ENCODE measurements at places on chromosomes 7 and 10.

DNA sequence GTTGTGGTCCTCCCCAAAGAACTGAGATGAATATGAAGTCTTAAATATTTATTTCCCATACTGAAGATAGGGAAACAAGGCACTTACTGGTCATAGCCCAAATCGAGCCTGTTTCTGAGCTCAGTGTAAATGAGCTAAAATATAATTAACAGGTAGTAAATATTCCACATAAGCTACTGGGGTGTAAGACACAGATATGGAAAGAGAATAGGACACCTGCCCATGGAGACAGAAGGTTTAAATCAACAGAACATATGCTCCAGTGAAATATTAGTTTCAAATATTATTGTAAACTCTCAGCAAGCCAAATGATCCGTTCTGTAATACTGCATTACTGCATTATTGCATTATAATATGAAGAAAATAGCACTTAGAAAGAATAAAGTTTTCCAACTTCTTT lies 537.9 kb downstream of the ANKRD7 start:
- no peak for DNase-seq

DNA sequence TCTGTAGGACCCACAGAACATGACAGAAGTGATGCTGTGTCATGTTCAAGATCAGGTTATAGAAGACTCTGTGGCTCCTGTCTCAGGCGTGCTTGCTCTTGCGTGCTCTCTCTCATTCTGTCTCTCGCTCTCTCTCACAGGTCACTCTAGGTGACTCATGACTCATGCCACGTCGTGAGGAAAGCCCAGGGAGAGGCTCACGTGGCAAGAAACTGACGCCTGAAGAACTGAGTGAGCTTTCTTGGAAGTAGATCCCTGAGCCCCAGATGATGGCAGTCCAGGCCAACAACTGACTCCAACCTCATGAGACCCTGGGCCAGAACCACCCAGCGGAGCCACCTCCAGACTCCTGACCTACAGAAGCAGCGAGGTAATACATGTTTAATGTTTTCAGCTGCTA lies 103.3 kb downstream of the DNMBP start:
- DNase-seq = no peak

DNA sequence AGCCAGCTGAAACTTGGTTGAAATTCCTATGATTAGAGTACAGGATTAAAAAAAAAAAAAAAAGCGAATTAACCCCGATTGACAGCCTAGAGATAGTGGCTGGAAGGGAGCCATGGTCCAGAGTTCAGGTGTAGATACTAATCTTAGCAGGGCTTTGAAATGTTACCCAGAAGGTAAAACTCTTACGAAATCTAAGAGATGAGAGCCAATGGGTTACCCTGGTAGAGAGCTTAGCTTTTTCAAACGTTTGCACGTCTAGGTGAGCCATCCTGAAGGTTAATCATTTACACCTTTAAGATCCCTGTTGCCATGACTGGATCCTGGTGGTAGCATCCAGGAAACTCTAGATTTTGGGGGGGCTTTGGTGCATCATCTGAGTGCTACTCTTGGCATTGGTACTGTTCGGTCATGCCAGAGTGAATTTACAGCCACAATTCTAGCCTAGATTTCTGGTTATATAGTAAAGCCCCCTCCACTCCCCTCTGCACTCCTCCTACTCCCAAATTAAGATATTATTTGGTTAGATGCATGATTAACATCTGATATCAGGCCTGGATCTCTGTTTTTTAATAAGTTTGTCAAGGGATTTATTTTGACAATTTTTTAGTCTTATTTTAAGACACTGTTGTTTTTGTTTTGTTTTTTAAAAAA lies 1.2 kb downstream of the AGFG2 start:
- no peak for DNase-seq

DNA sequence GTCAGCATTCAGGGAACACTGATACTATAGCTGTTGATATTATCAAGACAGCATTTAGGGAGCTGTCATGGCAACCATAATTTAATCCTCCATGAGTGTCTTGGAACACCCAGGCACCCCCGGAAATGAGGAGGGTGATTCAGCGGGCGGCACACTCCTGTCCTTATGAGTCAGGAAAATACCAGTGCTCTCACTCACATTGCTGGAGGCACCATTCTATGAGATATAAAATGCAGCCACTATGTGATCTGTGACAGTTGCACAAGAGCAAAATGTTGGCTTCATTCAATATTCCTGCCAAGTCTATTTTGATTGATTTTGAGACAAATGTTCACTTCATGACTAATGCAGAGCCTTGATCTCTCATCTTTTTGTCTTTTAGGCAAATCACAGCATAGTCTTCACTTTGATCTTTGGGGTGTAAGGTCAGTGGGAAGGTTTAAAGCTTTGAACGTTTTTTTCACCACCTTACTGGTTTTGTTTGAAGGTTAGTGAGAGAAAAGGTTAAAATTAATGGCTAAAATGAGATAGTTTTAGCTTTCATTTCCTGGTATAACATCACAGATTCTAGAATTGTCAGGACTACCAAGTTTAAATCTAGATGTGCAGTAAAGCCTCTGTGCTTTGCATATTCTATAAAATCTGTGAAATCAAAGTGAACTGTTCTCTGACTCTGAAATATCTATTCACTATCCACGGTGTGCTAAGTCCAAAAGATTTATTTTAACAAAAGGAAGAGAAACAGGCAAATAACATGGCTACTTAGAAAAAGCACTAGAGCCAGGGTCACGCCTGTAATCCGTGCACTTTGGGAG lies 12.4 kb upstream of the ARHGAP12 start:
- no peak for DNase-seq

DNA sequence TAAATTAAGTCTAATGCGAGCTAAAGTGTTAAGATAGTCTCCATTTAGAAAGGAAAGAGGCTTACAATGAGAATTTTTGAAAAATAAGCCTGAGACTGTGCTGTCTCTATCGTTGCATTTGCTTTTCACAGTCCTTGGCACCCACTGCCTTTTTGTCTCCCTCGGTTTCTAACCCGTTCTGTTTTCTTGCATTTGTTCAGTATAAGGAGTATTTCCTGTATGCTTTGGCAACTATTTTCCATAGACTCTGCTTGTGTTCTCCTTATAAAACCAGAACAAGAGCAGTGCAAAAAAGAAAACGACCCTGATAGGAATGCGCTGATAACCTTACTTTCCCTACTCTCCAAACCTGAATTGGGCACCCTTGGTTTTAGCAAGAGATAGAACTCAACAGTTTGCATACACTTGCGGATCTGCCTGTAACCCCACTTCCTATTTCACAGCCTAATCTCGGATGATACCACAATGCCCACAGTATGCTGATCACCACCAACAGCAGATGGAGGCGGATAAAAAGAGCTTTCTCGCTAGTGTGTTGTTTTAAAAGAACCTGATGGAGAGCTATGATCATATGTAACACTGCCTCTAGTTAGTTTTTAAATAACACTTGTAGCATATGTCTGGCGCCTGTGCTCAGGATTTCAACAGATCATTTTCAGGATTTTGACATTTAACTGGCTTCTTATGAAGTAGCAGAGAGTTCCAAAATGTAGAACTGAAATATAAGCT lies 1.6 kb upstream of the ARHGAP12 start:
- DNase-seq = no peak

- DNase-seq = no peak
These were observed 29.4 kb upstream of the TNRC18 start for GRCh38 chr7:5452937-5453540.

DNA sequence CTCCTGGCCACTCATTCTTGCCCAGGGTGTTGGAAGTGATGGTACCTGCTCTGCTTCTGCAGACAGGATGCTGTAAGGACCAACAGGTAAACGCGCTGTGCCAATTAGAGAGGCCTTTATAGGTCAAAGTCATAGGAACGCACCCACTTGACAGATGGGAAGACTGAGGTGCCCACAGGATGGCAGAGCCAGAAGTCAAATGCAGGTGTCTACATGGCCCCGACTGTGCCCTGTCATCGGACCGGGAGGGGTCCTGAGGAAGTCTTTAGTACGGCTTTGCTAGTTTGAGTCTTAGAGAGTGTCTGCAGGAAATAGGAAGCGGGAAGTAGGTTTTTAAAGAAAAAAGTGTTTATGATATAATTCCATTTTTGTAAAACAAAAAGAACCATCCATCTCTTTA lies 57.3 kb downstream of the HK1 start:
- DNase-seq = no peak

GRCh38 chr10:120950051-120950561 lies 98.9 kb downstream of the WDR11 start:
- DNase-seq = no peak

- DNase-seq = no peak
These were observed 152.0 kb downstream of the RPS24 start for GRCh38 chr10:78185693-78186055.
